Activated T-helper 2 cell treated with anti-CD3 and anti-CD28 coated beads, Interferon-gamma antibody, Interleukin-2, Interleukin-4, amounts not matched to agents 10 μg/mL and 5 μg/mL and 100 μg/mL, durations not matched to agents 14 hours and 24 hours and 36 hours (primary cell): ENCODE measurements at places on chromosomes 12 and 14. TPM values are rescaled to one million over a fixed set of nuclear protein-coding genes. Genes with fewer than 3 reads are reported as not detected.

DNA sequence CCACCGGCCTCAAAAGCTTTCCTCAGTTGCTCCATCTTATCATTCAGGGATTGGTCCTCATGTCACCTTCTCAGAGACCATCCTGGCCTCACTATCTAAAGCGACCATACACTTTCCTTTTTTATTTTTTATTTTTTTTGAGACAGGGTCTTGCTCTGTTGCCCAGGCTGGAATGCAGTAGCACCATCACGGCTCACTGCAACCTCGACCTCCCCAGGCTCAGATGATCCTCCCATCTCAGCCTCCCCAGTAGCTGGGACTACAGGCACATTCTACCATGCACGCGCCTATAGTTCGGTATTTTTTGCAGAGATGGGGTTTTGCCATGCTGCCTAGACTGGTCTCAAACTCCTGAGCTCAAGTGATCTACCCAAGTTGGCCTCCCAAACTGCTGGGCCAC, 2.8 kb downstream of the WSB2 start:
- no peak overlapping the region for H3K27ac ChIP-seq
- no peaks in the 10 kb centered on the region for H3K27me3 ChIP-seq
- peaks cover 39% of the 10 kb centered on the region for H3K4me1 ChIP-seq
- H3K36me3 ChIP-seq: peaks cover 23% of the 10 kb centered on the region

GRCh38 chr14:70884595-70885342, 22.5 kb upstream of the PCNX1 start:
- H3K4me3 ChIP-seq: peak overlapping the region; percentile 7
- peaks cover 81% of the 10 kb centered on the region for H3K4me1 ChIP-seq
- no peak for DNase-seq
- peak overlapping the region; percentile 96 for H3K27ac ChIP-seq

- H3K4me1 ChIP-seq: no peaks in the 10 kb centered on the region
- peaks cover 9% of the 10 kb centered on the region for H3K27me3 ChIP-seq
- H3K4me3 ChIP-seq: no peak overlapping the region
- no peak for DNase-seq
- H3K36me3 ChIP-seq: no peaks in the 10 kb centered on the region
Observed at GRCh38 chr12:15208140-15208539, 13.1 kb downstream of the RERG start.

VTI1B gene
- total RNA-seq: 73.7 and 75.4 TPM in 2 replicates

DNA sequence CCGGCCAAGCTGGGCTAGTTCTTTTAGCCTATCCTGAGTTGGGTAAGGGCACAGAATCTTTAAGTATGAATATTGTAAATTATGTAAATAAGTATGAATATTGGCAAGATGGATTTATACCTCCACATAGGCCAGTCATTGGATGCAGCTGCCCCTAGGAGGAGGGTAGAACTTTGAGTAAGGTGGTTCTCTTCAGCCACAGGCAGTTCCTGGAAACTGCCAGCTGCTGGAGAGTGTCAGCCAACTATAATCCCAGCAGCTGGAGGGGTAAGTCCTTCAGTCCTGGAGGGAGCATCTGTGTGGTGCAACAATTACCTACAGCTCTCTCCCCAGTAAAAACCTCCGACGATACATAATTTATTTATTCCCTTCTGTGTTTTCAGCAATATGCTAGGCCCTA, 65.8 kb upstream of the TMPO start:
- no peak for DNase-seq
- no peaks in the 10 kb centered on the region for H3K36me3 ChIP-seq
- H3K4me3 ChIP-seq: no peak overlapping the region
- H3K27me3 ChIP-seq: peaks cover 24% of the 10 kb centered on the region
- peaks cover 7% of the 10 kb centered on the region for H3K4me1 ChIP-seq

POLR3B gene
- total RNA-seq: 8.7 and 8.9 TPM in 2 replicates

GRCh38 chr12:15530361-15530760, 208.1 kb downstream of the PTPRO start:
- no peak overlapping the region for H3K27ac ChIP-seq
- no peaks in the 10 kb centered on the region for H3K36me3 ChIP-seq
- H3K27me3 ChIP-seq: peaks cover 26% of the 10 kb centered on the region
- H3K4me1 ChIP-seq: peaks cover 12% of the 10 kb centered on the region

- H3K4me3 ChIP-seq: peak overlapping the region; percentile 11
- peaks cover 7% of the 10 kb centered on the region for H3K36me3 ChIP-seq
- peak overlapping the region; percentile 93 for H3K27ac ChIP-seq
- no peak for DNase-seq
Observed at GRCh38 chr12:4178424-4179170, 95.0 kb upstream of the CCND2 start.

- no peaks in the 10 kb centered on the region for H3K36me3 ChIP-seq
- peaks cover 2% of the 10 kb centered on the region for H3K4me1 ChIP-seq
- no peaks in the 10 kb centered on the region for H3K27me3 ChIP-seq
- no peak overlapping the region for H3K4me3 ChIP-seq
- no peak for DNase-seq
Observed at GRCh38 chr12:1360441-1361210, 233.8 kb downstream of the FBXL14 start.

TTC9 gene
- 6.1 and 6.6 TPM in 2 replicates for total RNA-seq

DPPA3 gene
- not detected in 2 replicates for total RNA-seq

DNA sequence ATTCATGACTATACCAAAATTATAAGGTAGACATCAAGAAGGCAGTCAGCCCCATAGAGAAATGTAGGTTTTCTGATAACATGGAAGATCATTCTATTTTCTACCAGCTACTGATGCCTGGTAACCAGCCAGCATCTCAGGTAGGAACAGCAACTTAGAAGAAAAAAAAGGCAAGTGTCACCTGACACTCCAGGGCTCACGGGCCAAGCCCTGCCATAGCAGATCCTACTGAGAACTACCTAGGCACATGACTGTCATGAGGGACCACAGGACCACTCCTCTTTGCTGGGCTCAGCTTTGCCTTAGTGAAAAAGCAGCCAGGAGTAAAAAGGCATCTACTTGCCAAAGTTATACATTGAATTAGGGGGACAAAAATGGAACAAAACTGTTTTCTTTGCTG, 33.4 kb downstream of the CORO1C start:
- H3K27me3 ChIP-seq: no peaks in the 10 kb centered on the region
- no peak overlapping the region for H3K27ac ChIP-seq
- H3K4me1 ChIP-seq: peaks cover 52% of the 10 kb centered on the region
- H3K4me3 ChIP-seq: no peak overlapping the region

- H3K27me3 ChIP-seq: no peaks in the 10 kb centered on the region
- peaks cover 28% of the 10 kb centered on the region for H3K36me3 ChIP-seq
- no peak overlapping the region for H3K4me3 ChIP-seq
- H3K4me1 ChIP-seq: peaks cover 5% of the 10 kb centered on the region
- no peak for DNase-seq
- no peak overlapping the region for H3K27ac ChIP-seq
Observed at GRCh38 chr12:25107920-25108319, 87.0 kb downstream of the DNAI7 start.

GRCh38 chr12:55932551-55932910, 1.6 kb downstream of the DGKA start:
- peaks cover 48% of the 10 kb centered on the region for H3K36me3 ChIP-seq
- H3K27ac ChIP-seq: peak overlapping the region; percentile 81
- H3K4me3 ChIP-seq: peak overlapping the region; percentile 99
- peaks cover 62% of the 10 kb centered on the region for H3K4me1 ChIP-seq

DNA sequence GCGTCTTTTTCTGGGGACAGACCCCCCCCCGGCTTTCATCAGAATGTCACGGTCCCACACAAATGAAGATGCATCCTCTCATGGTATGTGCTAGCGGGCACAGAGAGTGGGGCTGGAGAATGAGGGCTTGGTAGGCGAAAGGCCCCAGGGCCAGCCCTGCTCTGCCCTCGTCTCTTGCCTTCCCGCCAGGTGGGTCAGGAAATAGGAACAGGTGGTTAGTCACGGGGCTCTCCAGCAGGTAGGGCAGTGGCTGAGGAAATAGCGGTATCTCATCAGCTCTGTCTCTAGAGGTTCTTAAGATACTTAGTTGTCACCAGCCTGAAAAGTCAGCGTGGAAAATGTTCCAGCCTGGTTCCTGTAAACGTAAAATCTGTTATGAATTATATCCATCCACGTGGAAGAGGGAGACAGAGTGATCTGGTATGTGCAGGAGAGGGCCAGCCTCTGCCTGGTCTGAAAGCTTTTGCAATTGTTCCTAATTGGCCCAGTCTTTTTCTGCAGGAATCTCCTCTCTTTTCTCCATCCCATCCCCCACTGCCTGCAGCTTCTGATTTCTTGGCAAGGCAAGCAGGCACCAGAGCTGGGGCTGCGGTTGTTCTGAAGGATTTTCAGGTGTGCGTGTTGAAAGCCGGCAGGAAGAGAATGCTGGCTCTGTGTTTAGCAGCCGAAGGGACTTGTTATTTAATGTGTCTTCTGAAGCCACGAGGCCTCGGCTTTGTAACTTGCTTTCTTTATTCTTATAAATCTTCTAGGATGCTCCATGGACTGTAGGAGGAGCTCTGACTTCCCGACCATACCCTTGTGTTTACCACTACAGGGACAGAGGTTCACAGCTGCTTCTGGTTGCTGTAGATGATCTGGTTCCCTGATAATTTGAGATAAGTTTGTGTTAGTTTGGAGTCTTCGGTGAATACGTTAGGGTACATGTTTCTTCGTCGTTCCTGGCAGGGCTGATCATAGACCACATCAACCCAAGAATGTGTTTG, 131.1 kb downstream of the CACNA1C start:
- H3K36me3 ChIP-seq: no peaks in the 10 kb centered on the region
- no peak overlapping the region for H3K4me3 ChIP-seq
- peaks cover 2% of the 10 kb centered on the region for H3K4me1 ChIP-seq
- peaks cover 7% of the 10 kb centered on the region for H3K27me3 ChIP-seq
- DNase-seq: no peak
- H3K27ac ChIP-seq: no peak overlapping the region

E2F7 gene
- total RNA-seq: 14.3 and 17.7 TPM in 2 replicates

- no peak overlapping the region for H3K27ac ChIP-seq
- H3K4me3 ChIP-seq: no peak overlapping the region
- no peaks in the 10 kb centered on the region for H3K4me1 ChIP-seq
- no peak for DNase-seq
Observed at GRCh38 chr14:100909439-100909838, 5.9 kb upstream of the RTL1 start.

- H3K27ac ChIP-seq: no peak overlapping the region
- H3K36me3 ChIP-seq: peaks cover 6% of the 10 kb centered on the region
- H3K4me3 ChIP-seq: no peak overlapping the region
- DNase-seq: no peak
Observed at GRCh38 chr14:53943751-53944083, 12.9 kb downstream of the BMP4 start.

NPAS3 gene
- total RNA-seq: not detected in 2 replicates

LEMD3 gene
- total RNA-seq: 26.7 and 29.2 TPM in 2 replicates

DNA sequence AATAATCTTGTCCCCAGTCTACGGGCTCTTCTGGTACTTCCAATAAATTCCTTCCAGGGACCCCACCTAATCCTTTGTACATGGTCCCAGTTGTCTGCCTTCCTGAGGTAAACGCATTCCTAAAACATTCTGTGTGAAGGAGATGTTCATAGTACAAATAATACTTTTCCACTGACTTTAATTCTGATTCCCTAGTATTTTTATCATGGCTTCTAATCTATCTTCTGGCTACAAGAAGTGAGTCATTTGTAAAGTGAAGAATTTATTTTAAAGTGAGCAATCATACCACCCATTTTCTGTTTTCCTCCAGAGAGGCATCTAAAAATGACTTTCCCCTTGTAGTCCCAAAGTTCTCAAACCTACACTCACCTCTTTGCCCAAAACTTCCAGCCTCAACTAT, 65.9 kb upstream of the NUDT4 start:
- no peak overlapping the region for H3K27ac ChIP-seq
- DNase-seq: no peak
- H3K36me3 ChIP-seq: no peaks in the 10 kb centered on the region
- no peaks in the 10 kb centered on the region for H3K4me1 ChIP-seq
- no peak overlapping the region for H3K4me3 ChIP-seq
- peaks cover under 1% of the 10 kb centered on the region for H3K27me3 ChIP-seq

TC2N gene
- total RNA-seq: 16.1 and 19.9 TPM in 2 replicates

GRCh38 chr12:52895726-52896189, 9.1 kb downstream of the KRT8 start:
- no peak overlapping the region for H3K4me3 ChIP-seq
- H3K36me3 ChIP-seq: no peaks in the 10 kb centered on the region
- H3K4me1 ChIP-seq: no peaks in the 10 kb centered on the region
- peaks cover under 1% of the 10 kb centered on the region for H3K27me3 ChIP-seq
- no peak overlapping the region for H3K27ac ChIP-seq
- no peak for DNase-seq

MARCHF9 gene
- total RNA-seq: 24.7 and 26.2 TPM in 2 replicates

DNA sequence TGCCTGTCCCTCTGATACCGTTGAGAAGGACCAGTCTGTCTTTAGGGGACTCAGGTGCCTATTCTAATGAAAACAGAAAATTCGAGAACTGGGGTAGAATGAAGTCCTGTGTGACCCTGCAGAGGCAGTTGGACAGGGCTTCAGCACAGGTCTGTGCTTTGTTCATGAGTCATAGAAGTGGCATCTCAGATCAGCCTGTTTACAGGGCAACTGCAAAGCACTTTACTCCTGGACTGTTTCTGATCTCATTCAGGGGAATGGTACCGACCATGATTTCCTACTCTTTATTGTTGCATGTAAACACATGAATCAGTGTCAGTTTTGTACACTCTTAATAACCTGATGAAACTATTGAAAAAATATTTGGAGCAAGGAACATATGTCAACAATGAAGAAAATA, 1517.0 kb downstream of the AACS start:
- no peak overlapping the region for H3K27ac ChIP-seq
- no peak for DNase-seq
- H3K27me3 ChIP-seq: peaks cover 3% of the 10 kb centered on the region

DNA sequence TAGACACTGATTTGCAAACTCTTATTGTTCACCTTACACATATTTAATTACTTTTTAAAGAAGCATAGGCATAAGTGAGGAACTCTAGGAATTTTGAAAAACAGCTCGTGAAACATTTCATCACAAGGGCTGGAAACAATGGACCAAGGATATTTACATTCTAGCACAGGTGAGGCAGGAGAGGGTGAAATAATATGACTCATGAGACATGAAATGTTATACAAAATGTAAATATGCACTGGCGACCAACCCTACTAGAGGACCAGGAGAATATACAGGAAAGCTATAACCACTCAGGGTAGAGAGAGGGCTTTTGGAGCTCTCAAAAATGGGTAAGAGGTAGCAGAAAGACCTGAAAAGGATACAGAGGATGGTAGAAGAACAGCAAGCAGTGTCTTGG, 115.3 kb downstream of the PTGER2 start:
- no peak overlapping the region for H3K27ac ChIP-seq
- peaks cover 21% of the 10 kb centered on the region for H3K36me3 ChIP-seq
- no peaks in the 10 kb centered on the region for H3K27me3 ChIP-seq
- DNase-seq: no peak
- peaks cover 14% of the 10 kb centered on the region for H3K4me1 ChIP-seq

GRCh38 chr14:68172627-68173026, 353.0 kb downstream of the RAD51B start:
- no peaks in the 10 kb centered on the region for H3K36me3 ChIP-seq
- no peak overlapping the region for H3K27ac ChIP-seq
- H3K27me3 ChIP-seq: no peaks in the 10 kb centered on the region
- DNase-seq: no peak
- no peak overlapping the region for H3K4me3 ChIP-seq
- H3K4me1 ChIP-seq: peaks cover 2% of the 10 kb centered on the region

GALNT6 gene
- 19.9 and 22.7 TPM in 2 replicates for total RNA-seq

LRP1-AS gene
- total RNA-seq: not detected in 2 replicates
